ENCODE measurements at places on chromosomes 1 and 21.

DNA sequence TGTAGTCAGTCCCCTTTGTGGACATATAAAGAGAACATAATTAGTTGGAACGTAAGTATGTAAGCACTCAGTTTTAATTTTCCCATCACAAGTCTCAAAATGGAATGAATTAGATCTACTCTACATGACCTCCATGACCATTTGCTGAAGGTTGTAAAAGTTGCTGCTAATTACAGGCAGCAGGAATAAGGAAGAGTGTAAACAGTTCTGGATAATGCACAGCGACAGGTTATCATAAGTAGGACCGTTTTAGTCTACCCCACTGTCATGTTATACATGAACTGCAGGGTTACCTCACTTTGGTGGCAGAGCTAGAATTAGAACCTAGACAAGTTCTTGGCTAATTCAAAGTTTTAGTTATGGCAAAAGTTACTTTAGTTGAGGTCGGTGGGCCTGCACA lies 21.7 kb downstream of the YTHDF2 start:
- DNase-seq, result no peak

GRCh38 chr1:177996957-177997356 lies 27.1 kb upstream of the SEC16B start:
- no peak for DNase-seq

GRCh38 chr1:178908358-178908757 lies 37.5 kb upstream of the ANGPTL1 start:
- DNase-seq, result no peak

DNA sequence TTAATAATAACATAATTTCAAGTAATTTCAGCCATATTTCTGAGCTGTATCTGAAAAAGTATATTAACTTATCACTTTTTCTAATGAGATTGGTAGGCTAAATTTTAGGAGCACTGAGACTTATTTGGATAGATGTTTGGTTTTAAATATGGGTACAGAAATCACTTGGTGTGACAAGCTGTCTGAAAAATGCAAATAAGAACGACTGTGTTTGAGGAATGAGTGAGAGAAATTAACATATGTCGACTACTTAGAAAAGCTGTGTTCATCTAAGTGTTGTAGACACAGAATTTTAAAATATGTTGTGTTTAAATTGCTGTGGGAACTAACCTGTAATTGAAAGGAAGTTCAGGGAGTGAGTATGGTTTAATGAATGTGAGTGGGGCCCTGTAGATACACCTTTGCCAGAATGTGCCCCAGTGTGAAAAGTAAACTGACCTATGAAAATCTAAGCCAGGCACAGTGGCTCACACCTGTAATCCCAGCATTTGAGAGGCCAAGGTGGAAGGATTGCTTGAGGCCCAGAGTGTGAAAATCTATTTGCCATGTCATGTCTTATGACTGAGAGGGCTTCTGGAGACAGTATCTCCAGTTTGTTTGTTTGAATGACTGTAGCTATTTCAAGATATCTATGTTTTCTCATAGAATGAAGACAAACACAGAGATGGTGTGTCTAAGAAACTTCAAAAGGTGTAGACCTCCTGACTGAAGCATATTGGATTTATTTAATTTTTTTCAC lies 53.8 kb upstream of the LRRC8C start:
- peak; percentile 12 for DNase-seq

DNA sequence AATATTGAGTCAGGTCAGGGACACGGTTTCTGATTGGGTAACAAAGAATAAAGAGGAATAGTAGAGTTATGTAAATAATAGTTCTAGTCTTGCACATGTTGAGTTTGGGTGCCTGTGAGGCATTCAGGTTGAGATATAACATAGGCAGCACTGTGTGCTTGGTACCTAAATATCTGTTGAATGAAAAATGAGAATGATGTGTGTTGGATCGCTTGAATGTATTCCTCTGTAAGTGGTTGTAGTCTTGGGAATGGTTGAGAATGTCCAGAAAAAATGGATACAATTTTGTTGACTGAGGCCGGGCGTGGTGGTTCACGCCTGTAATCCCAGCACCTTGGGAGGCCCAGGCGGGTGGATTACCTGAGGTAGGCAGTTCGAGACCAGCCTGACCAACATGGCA lies 116.3 kb upstream of the HNRNPU start:
- DNase-seq, result no peak

- DNase-seq, result no peak
These were observed 41.2 kb downstream of the SPAG17 start for GRCh38 chr1:118143831-118144230.

GRCh38 chr1:12618965-12619791 lies 1.2 kb upstream of the DHRS3 start:
- DNase-seq, result no peak

DNA sequence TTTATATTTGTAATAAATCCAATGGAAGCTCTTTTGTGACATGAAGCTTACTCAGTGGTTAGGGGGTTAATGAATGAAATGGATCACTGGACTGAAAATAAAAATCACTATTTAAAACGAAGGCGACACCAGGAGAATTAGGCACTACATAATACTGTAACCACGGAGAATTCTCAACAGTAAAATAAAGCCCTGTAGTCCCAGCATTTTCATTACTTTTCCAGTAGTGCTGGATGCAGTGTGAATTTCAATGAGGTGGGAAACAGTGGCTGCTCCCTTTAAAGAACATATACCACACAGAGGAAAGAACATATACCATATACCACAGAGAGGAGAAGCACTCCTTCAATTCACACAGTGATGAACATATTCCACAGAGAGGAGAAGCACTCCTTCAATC lies 275.0 kb downstream of the SMYD3 start:
- DNase-seq, result no peak

DNA sequence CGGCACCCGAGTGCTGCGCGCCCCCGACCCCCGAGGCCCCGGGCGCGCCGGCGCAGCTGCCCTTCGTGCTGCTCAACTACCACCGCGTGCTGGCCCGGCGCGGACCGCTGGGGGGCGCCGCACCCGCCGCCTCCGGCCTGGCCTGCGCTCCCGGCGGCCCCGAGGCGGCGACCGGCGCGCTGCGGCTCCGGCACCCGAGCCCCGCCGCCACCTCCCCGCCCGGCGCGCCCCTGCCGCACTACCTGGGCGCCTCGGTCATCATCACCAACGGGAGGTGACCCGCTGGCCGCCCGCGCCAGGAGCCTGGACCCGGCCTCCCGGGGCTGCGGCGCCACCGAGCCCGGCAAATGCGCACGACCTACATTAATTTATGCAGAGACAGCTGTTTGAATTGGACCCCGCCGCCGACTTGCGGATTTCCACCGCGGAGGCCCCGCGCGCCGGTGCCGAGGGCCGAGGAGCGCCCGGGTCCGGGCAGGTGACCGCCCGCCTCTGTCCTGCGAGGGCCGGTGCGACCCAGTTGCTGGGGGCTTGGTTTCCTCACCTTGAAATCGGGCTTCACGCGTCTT lies 49.0 kb downstream of the SIM2 start:
- peak; percentile 34 for DNase-seq

DNA sequence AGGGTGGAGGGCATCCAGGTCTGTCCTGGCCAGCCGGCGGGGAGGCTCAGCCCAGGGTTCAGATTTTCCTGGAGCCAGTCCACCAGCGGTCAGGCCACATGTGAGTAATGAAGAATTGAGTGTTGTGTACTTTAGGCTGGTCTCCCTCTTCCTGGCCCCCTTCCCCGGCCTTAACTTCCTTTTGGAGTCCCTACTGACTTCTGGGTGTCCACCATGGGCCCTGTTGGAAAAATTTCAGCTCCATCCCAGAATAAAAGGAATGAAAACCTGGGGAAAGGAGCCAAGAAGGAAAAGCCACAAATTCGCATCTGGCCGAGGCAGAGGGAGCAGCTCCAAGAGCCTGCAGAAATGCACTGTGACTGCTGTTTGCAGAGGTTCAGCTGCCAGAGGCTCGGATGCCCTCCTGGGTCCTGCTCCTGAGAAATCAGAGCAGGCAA lies 35.5 kb upstream of the HHAT start:
- DNase-seq, result no peak

- DNase-seq, result peak; percentile 57
These were observed 3.3 kb upstream of the FCRL6 start for GRCh38 chr1:159798893-159799292.

DNA sequence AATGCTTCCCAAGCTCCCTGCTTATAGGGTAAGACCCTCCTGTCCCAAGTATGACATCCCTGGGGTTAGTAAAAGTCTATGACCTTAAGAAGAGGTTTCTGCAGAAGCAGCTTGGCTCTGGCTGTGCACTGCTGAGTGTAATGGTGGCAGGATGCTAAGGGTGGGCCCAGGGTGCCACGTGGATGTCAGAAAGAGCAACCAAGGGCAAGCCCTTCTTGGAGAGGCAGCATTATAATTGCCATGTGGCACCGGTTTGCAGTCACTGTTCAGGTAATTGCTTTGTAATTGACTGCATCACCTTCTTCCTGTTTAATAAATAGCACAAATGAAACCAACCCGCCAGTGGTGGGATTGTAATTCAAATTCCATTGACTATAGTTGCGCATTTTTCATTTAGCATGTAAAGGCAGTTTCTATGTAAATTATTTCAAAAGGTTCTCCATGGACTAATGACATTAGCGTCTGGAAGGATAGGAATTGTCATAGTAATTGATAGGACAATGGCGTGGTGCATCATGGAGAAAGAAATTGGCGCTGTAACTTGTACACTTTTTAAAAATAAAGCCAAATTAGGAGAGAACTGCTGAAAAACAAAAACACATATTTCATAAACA lies 490.6 kb upstream of the VAMP3 start:
- no peak for DNase-seq

DNA sequence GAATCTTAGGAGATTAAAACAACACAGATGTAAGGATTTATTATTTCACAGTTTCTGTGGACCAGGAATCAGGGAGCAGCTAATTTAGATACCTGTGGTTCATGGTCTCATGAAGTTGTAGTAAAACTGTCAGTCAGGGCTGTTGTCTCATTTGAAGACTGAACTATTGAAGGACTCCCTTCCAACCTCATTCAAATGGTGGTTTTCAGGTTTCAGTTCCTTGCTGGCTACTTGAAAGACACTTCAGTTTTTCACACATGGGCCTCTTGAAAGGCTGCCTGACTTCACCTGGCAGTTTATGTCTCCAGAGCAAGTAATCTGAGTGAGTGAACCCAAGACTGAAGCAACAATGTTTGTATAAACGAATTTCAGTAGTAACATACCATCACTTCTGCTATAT lies 915.9 kb downstream of the PLA2G4A start:
- no peak for DNase-seq

DNA sequence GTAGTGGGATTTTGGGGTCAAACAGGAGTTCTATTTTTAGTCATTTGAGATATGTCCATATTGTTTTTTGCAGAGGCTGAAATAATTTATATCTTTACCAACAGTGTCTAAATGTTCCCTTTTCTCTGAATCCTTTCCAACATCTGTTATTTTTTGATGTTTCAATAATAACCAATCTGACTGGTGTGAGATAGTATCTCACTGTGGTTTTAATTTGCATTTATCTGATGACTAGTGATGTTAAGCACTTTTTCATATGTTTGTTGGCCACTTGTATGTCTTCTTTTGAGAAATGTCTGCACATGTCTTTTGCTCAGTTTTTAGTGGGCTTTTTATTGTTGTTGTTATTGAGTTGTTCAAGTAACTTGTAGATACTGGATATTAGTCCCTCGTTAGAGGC lies 1325.0 kb downstream of the BRINP3 start:
- no peak for DNase-seq

DNA sequence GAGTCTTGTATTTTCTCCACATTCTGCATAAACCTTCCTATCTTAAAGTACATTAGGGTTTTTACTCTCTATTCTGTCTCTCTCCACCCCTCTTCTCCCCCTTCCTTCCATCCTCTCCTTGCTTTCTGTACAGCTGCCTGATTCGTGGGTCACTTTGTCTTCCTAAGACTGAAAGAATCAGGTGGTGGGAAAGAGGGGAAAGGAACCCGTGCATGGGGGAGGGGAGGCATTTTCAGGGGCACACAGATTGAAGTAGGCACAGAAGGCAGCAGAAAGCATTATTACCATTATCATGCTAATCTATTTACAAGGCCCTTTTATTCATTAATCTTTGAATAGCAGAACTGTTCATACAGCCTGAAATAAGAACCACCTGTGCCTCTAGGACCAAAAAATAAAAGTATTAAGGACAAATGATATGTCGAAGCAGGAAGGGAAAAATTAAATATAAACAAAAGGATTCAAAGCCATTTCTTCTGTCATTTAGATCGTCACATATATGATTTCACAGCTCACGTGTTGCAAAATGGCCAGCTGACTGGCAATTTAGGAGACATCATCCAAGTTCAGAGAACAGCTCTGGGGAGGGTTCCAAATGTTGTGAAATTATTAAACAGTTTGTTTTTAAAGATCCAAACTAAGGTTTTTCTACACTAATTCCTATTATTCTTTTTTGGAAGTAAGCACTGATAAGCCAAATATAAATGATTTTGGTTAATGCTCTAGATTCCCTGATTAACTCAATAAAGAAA lies 154.6 kb downstream of the PBX1 start:
- DNase-seq, result no peak

GRCh38 chr1:7526867-7527732 lies 244.0 kb upstream of the VAMP3 start:
- DNase-seq, result no peak

DNA sequence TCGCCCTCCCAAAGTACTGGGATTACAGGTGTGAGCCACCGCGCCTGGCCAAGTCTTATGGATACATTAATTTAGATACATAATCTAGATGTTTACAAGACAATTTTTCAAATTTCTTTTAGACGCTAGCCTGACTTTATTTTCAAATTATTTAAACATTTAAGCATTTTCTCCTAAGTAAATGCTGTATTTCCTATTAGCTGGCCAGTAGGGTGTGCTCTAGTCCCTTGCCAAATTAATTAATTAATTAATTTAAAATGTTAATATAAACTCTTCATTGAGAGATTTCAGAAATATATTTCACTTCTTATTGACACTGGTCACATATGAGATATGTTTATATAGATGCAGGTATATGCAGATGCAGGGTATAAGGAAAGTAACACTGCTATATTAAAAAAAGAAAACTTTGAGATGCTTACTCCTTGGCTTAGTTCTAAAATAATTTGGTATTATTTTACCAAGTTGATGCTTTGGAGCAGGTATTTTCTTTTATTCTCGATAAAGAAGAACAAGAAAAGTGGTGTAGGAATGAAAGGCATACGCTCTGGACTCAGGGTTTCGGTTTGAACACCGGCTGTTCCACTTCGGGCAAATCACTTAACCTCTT lies 5.2 kb upstream of the ERRFI1 start:
- DNase-seq, result peak; percentile 20

- DNase-seq, result no peak
These were observed 38.6 kb downstream of the DIRAS3 start for GRCh38 chr1:68011657-68012375.

- no peak for DNase-seq
These were observed 68.9 kb upstream of the C8B start for GRCh38 chr1:57034713-57035112.

GRCh38 chr1:82813386-82813785 lies 1012.7 kb downstream of the ADGRL2 start:
- no peak for DNase-seq

- peak; percentile 36 for DNase-seq
These were observed at the start of gene CD84 for GRCh38 chr1:160579216-160579701. Gene CD84 (minus strand): TSS chr1:160579496. CDS start chr1:160579437, 59 bp downstream.

All from germinal center (tissue), 1 donor.